HTR-8/SVneo (cell line): ENCODE measurements at places on chromosomes 16 and 17.

DNA sequence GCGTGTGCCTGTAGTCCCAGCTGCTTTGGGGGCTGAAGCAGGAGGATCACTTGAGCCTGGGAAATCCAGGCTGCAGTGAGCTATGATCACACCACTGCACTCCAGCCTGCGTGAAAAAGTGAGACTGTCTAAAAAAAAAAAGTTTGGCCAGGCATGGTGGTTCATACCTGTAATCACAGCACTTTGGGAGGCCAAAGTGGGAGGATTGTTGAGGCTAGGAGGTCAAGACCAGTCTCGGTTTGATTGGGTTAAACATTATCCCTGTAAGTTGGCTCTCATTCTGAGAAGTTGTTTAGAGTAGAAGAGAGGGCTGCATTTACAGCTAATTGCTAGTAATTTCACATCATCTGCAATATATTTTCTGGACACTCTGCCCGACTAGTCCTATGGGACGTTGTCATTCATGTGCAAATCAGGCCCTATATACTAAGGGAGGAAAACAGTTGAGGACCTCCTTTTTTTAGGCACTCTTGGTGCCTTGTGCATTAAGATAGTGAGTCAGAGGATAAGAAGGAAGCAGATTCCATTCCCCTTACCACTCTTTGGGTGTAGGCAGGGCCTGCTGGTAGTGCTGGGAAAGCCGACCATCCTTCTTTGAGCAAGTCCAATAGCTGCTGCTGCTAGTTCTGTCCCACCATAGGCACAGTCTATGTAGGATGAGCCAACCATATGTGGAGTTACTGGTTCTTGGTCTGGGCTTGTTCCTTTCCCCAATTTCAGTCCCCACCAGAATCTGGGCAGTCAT is 18.7 kb downstream of the HMOX2 start:
- peak; percentile 60 for DNase-seq

DNA sequence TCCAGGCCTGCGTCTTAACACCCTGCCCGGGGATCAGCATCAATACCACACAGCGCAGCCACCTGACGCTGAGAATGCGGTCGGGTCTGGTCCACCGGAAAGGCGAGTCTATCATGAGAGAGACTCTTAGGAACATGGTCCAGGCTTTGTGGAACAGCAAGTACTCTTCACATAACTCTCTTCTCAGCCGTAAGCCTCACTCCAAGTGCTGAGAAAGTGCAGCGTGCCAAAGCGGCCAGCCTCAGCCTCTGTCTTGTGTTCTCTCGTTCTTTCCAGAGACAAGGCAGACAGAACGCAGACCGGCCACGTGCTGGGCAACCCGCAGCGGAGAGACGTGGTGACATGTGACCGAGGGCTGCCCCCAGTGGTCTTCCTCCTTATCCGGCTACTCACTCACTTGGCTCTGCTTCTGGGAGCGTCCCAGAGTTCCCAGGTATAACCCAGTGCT is 34.4 kb upstream of the ENDOV start:
- no peak for DNase-seq

DNA sequence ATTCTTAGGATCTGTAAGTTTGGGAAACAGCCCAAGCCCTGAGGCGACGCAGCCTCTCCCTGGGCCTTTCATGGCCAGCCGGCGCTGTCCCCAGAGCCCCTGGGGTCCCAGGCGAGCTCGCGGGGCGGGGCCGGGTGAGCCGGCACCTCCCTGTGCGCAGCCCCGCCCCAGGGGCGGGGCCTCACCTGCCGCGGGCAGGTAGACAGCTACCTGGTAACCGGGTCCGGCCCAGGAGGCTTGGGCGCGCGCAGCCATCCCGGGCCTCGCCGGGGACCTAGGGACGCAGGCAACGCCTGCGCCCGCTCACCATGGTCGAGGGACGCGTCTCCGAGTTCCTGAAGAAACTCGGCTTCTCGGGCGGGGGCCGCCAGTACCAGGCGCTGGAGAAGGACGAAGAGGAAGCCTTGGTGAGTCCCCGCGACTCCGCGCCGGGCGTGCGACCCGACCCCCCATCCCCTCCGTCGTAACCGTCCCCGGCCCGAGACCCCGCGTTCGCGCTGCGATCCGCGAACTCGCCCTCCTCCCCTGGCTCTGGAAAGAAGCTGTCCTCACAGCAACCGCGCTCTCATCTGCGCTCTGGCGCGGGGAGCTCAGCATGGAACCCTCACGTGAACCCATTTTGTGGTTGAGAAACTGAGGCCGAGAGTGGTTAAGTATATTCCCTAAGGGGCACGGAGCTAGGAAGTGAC is at the start of gene ATP2C2:
ATP2C2 (plus strand) TSS at position 231 of the 689 bp plus-strand sequence; CDS start at position 309, 78 bp downstream.
- no peak for DNase-seq

GRCh38 chr17:27968206-27968732 is 74.2 kb upstream of the NLK start:
- DNase-seq = no peak

DNA sequence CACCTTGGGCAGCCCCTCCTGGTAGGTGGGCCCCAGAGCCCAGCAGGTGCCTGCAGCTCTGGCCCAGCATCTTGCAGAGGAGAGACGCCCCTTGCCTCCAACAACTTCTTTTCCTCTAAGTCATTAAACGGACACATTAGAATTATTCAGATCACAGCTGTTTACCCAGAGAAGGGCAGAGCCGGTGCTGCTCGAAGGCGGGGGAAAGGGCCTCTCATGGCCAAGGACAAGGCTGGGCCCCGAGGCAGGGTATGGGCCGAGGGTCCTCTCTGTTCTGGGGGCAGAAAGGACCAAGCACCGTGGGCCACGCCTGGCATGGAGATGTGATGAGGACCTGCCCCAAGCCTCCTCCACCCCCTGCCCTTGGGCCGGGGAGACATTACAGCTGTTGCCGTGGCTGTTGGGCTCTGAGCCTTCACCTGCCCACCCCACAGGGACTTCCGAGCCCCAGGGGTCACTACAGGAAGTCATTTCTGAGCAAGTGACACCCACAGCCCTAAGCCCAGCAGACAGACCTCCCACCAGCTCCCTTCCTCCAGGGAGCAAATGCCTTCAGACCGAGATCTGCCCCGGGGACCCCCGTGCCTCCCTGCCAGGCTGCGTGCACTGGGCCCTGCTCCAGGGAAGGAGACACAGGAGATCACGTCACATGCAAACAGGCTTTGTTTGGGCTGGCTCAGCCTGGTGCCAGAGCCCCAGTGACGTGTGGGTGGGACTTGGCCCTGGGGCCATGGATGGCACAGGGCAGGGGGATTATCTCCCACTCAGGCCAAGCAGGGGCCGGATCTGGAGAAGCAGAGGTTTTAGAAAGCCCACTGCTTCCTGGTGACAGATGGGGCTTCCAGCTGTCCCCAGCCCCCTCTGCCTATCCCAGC is 699 bp upstream of the PVALEF start:
- no peak for DNase-seq
